ENCODE measurements at places on chromosomes 7 and 10.

GRCh38 chr7:94272821-94273583 lies 121.7 kb upstream of the COL1A2 start:
- DNase-seq: no peak

DNA sequence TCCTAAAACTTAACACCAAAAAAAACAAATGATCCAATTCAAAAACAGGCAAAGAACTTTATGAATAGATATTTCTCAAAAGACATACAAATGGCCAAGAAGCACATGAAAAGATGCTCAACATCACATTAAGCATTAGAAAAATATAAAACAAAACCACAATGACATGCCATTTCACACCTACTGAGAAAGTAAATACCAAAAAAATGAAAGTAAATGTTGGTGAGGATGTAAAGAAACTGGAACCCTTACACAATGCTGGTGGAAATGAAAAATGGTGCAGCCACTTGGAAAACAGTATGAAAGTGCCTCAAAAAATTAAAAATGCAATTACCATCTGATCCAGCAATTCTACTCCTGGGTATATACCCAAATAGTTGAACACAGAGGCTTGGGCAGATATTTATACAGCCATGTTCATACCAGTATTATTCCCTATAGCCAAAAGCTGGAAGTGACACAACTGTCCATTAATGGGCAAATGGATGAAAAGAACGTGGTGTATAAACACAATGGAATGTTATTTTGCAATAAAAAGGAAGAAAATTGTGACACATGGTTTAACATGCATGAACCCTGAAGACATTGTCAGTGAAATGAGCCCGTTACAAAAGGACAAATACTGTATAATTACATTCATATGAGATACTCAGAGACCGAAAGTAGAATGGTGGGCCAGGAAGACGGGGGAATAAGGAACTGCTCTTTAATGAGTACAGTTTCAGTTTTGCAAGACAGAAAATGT lies 89.0 kb downstream of the JMJD1C start:
- DNase-seq: no peak

DNA sequence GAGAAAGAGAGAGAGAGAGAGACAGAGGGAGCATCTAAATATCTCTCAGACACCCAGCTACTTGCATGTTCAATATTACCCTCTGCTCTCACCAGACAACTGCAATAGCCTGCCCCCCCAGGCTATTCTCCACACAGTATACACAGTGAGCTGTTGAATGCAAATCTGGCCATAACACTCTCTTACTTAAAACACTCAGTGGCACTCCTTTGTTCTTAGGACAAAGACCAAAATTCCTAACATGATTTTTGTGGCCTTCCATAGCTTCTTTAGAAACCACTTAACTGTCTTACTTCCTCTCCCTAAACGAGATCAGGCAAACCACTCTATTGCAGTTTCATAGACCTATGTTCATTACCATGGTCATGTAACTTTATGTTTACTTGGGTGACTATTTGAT lies 903.6 kb upstream of the AUTS2 start:
- no peak for DNase-seq

DNA sequence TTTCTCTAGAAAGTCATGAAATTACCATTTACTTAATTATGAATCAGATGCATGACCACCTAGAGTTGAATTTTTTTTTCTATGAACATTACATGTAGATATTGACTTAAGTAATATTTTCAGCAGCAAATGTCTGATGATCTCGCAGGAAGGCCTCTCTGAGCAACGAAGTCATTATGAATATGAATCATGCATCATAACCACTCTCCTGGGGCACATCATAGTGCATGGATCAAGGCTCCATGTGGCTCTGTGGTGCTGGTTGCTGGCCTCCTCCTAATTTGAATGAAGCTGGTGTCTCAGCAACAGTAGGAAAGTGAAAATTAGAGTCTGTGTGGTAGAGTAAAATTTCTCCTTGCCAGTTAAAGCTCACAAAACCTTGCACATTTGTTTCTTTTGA lies 121.4 kb upstream of the INHBA start:
- DNase-seq: no peak

GRCh38 chr7:158613481-158613880 lies 25.9 kb upstream of the PTPRN2 start:
- DNase-seq: no peak

DNA sequence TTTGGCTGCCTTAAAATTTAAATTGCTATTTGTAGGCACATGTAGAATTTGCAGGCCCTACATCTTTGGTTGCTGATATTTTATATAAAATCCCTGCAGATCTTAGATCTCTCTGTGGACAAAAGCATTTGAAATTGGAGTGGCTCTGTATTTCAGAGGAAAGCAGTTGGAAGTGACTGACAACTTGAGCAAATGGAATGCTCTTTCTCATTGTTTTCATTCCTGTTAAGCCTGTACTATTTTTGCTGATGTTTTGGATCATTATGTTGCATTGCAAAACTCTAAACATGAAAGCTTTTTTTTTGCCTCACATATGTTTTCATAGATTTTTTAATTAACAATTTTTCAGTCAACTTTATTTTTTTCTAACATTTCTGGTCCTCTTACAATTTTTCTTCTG lies 251.2 kb upstream of the MDFIC start:
- DNase-seq: no peak

- peak; percentile 32 for DNase-seq
These were observed 116.5 kb upstream of the EEPD1 start for GRCh38 chr7:36036590-36036989.

GRCh38 chr10:110074758-110075671 lies 67.2 kb downstream of the ADD3 start:
- peak; percentile 76 for DNase-seq

- DNase-seq: no peak
These were observed 101.5 kb upstream of the DIP2C start for GRCh38 chr10:790821-791551.

DNA sequence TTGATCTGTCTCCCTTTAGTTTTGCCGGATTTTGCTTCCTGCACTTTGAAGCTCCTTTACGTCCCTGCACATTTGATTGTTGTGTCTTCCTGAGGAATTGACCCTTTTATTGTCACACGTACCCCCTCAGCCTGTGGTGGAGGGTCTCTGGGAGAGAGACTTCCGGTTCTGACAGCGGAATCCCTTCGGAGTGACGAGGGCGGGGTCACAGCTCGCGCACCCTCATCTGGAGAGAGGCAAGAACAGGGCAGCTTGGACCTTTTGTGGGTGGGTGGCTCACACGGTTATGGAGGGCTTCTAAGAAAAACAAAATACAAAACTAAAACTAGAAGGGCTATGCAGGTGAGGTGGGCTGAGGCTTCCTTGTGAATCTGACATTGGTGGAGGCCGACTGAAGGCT lies 26.0 kb downstream of the AMZ1 start:
- no peak for DNase-seq

DNA sequence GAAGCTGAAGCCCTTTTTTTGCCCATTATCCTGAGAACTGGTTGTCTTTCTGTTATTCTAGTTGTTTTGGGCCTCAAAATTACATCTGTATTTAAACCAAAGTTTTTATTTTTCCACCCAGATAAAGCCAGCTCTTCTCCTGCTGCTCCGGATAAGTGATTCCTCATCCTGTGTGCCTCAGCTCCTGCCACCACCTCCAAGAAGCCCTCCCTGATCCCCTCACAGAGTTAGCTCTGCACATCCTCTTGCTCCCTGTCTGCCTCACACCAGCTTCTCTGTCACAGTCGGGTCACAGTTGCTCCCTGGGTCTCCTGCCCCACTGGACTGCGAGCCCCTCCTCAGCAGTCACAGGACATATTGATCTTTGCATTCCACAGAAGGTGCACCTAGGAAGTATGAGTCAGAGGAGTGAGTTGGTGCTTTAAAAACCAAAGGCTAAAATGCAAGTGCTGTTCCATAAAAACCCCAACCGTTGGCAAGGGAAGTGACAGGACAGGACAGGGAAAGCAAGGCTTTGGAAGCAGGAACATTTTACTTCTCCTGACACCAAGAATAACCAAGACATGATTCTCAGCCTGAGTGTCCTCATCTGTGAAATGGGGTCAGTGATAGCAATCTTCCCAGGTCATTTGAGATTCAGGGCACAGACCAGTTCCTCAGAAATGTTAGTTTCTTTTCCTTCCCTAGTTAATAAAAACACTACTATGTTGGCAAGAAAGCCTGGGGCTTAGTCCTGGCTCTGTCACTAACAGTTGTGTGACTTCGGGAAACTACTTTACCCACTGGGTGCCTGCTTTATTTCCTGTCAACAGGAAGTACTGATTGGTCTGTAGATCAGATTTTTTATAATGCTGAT lies 36.5 kb upstream of the EEPD1 start:
- no peak for DNase-seq

GRCh38 chr10:49587981-49588380 lies 22.1 kb upstream of the SLC18A3 start:
- no peak for DNase-seq

DNA sequence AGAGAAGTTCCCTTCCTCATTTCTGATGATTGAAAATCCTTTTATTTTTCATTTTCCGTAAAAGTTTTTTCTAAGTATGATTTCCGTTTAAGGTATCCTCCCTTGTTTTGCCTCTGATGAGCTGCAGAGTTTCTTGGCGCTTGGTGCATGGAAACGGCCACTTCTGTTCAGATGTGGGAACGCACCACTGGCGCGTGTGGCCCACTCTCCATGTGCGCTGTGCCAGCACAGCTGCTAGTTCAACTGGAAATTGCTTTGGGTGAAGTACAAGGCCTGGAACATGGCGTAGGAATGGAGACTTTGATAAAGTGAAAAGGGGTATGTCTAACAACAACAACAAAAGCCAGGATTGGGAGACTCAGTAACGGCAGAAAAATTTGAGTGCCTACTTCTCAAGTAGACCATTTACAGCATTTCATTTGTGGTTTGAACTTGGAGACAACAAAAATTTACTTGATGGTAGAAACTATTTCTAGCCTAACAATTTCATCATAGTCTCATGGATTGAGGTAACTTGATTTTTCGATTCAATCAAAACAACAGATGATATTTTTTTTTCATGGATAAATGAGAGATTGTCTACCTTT lies 364.2 kb downstream of the SUGCT start:
- no peak for DNase-seq

DNA sequence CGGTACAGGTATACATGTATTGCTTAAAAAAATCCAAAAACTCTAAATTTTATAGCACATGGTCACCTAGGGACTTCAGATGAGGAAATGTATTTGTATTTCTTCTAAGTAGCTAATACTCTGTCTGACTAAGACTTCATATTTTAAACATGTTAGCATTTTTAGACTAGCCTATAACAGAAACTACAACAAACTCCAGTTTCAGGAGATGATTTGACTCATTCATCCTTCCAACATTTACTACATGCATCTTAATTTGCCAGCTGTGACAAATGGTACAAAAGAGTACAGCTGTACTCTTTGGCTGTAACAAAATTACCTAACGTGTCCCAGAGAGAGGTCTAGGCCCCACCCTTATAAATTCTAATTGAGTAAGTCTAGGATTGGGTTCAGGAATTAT lies 22.2 kb downstream of the TMEM209 start:
- DNase-seq: no peak

- no peak for DNase-seq
These were observed 113.5 kb upstream of the NEBL start for GRCh38 chr10:21010615-21011014.

DNA sequence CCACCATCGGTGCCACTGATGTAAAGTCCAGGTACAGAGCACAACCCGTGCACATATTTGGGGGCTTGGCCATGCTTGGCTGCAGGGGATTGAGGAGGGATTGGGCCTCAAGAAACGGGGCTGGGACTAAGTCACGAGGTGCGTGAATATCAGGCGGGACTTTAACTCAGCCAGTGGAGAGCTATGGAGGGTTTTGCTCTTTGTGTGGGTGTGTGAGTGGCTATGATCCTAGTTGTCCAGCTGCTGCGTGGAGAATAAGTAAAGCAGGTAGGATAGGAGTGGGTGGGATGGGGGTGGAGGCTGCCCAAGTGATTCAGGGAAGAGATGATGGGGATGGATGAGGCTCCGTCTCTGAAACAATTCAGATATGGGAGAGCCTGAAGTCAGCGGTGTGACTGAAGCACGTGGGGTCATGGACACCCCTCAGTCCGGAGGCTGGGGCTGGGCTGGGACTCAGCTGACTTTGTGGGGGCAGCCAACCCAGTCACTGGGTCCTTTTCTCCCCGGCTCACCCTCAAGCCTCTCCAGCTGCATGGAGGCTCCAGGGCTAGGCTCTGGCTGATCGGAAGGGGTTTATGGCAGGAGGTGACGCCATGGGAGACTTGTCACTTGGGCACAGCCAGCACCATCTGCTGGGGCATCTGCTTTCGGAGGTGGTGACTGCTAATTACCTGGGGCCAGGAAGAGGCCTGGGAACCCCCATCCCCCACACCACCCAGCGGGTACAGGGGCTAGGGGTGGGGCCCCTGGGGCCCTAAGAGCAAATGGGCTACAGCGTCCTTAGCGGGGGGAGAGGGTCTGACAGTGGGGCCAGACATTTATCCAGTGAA lies 1.7 kb upstream of the LFNG start:
- DNase-seq: no peak

GRCh38 chr10:34861293-34862021 lies 46.4 kb upstream of the PARD3 start:
- DNase-seq: no peak

GRCh38 chr10:31099664-31100063 lies 68.0 kb upstream of the ZNF438 start:
- DNase-seq: no peak

GRCh38 chr10:75651417-75651816 lies 220.0 kb downstream of the LRMDA start:
- no peak for DNase-seq

DNA sequence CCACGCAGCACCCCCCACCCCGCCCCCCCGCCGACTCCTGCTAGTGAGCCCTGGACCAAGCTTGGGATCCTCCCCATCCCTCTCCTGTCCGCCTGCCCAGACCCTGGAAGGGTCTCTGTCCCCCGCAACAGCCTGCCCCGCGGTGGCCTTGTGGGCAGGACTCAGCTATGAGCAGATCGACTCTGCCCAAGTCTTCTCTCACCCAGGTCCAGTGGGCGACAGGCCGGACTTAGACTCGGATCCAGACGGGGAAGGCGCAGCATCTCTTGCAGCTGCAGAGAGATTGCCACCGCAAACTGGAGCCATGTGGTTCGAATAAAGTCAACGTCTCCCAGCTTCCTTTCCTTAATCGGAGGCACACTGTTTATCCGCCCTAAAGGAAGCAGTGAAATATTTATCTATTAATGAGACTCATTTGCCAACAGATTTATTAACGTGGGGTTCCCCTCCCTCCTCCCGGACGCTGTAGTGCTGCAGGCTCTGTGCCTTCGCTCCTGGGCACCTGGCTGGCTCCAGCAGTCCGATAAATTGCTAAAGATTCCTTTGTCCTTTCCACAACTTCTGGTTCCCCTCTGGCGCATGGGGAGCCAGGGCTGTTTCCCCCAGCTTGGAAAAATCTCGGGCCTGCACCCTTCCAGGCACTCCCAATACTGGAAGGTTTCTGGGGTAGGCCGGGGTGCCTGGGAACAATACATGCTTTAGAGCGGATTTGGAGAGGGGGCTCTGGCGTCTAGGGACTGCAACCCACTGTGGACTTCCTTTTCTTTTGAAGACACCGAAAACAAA lies 634 bp upstream of the HOXA7 start:
- no peak for DNase-seq

- DNase-seq: no peak
These were observed 157.1 kb downstream of the GPAM start for GRCh38 chr10:112026438-112026837.

GRCh38 chr7:131141443-131141967 lies 186.2 kb upstream of the MKLN1 start:
- no peak for DNase-seq

Measured in pulmonary artery endothelial cell (primary cell).